Fibroblast of lung (primary cell): ENCODE measurements at places on chromosomes 1 and 21.

- DNase-seq = no peak
Measured at GRCh38 chr1:86567341-86567740, 20.5 kb downstream of the CLCA4 start.

- DNase-seq = peak; percentile 71
Measured at GRCh38 chr1:39105061-39105840, 79.1 kb downstream of the NDUFS5 start.

- no peak for DNase-seq
Measured at GRCh38 chr1:9873992-9874391, 36.1 kb downstream of the CTNNBIP1 start.

DNA sequence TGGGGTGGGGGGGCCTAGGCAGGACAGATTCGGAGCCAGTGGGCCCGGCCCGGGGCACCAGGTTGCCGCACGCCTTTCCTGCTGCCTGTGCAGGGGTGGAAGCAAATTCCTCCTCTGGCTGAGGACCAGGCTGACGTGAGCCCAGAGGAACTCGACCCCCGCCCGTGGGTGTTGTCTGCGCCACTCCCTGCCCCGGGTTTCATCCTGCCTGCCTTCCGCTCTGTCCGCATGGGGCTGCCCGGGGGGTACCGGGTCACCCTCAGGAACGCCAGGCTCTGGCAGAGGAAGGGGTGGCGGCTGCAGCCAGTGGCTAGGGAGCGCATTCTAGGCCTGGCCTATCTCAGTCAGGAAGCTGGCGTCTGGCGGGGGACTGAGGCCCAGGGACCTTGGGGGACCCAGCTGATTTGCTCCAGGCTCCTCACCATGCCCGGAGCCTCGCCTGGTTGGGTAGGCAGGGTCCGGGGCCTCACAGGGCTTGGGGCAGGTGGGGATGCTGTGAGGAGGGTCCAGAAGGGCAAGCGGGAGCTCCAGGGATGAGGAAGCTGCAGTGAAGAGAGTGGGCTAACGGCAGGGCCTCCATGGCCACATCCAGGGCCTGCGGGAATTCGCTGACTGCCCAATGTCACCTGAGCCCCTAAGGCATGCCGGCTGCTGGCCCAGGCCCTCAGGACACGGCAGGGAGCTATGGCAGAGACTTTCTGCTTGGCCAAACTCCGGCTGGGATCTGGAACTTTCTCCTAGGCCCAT is 2.4 kb upstream of the IBA57 start:
- no peak for DNase-seq

DNA sequence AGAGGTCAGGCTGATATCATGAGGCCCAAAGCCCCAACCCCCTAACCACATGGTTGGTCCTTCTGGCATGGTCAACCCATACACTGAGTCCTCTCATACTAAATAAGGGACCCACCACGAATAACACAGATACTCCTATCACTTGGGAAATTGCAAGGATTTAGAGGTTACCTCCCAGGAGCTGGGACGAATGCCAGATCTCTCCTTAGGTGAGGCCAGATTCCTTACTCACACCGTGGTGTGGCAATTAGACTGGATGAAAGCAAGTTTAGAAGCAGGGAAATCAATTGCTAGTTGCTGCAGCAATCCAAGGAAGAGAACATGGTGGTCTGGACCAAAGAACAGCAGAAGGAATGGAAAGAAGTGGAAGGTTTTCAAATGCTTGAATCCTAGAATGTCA is 60.1 kb downstream of the IER5 start:
- no peak for DNase-seq

GRCh38 chr1:18249631-18250030 is 142.0 kb downstream of the IGSF21 start:
- DNase-seq = no peak

- no peak for DNase-seq
Measured at GRCh38 chr1:173733912-173734311, 19.1 kb downstream of the KLHL20 start.

DNA sequence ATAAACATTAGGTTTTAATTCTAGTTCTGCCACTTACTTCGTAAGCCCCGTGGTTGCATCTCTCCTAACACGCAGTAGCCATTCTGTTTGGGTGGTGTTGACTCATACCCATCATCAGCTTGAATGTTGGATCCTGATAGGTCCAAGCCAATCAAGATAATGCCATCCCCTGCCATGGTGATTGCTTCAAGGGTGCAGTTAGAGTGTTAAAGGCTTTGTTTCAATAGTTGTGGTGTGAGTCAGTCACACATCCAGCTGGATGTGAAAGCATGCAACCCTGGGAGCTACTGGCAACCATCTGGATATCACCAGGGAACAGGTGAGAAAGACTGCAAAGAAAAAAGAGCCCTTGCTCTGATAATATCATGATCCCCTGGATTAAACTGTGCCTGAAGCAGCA is 69.1 kb downstream of the OMA1 start:
- peak; percentile 23 for DNase-seq

- no peak for DNase-seq
Measured at GRCh38 chr21:44648557-44649311, 2.5 kb downstream of the KRTAP10-11 start.

DNA sequence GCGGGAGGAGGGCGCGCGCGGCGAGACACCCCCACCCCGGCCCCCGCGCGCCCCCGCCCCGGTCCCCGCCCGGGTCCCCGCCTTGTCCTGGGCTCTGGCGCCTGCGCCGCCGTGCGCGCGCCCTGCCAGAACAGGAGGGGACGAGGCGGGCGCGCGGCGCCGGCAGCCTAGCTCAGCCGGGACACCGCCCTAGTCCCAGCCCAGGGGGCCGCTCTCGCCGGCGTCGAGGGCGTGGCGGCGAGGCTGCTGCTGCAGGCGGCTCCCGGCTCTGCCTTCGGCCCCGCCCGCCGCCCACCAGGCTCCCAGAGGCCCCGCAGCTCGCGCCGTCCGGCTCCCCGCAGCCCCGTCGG is at the start of gene RCAN3:
Gene RCAN3, plus strand, starts transcription at position 128 of the 350 bp plus-strand sequence. CDS start 11,537 bp downstream, outside the sequence.
- DNase-seq = peak; percentile 83

DNA sequence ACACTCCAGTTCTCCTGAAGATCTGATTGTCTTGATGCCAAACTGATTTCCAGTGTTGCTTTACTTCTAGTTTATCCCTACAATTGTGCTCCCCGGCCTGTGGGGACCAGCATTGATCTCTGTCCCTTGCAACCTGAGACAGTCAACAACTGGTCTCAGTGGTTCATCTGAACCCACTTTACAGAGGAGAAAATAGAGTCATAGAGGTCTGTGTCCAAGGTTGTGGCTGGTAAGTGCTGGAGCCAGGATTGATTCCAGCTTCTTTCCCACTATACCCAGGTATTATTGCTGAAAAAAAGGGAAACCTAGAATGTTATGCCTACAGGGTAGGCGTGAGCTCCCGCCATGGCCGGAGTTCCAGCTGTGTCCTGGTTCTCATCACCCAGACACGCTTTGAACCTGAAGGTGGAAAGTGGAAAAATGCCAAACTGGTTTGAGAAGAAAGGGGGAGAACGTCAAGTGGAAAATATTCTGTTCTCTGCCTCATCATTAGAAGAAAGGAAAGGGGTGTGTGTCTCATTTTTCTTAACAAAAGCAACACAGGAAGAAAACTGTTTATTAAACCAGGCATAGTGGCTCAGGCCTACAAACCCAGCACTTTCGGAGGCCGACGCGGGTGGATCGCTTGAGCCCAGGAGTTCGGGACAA is 60.7 kb upstream of the ITPKB start:
- DNase-seq = no peak

GRCh38 chr1:180343921-180344769 is 114.1 kb downstream of the LHX4 start:
- DNase-seq = peak; percentile 44

DNA sequence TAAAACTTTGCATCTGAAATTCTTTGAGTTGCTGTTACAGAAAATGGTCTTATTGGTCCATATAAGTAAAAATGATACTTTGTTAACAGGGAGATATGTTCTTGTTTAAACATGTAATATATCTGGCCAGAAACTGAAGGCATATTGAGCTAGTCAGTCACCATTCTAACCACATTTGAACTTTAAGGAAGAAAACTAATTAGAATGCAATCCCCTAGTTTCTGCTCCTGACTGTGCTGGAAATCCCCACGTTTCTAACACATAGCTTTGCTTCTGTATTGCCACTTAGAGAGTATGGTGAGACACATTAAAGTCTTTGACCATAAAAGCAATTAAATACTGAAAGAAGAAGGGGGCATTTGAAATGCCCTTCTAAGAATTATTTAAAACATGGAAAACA is 32.1 kb upstream of the HIVEP3 start:
- DNase-seq = no peak

DNA sequence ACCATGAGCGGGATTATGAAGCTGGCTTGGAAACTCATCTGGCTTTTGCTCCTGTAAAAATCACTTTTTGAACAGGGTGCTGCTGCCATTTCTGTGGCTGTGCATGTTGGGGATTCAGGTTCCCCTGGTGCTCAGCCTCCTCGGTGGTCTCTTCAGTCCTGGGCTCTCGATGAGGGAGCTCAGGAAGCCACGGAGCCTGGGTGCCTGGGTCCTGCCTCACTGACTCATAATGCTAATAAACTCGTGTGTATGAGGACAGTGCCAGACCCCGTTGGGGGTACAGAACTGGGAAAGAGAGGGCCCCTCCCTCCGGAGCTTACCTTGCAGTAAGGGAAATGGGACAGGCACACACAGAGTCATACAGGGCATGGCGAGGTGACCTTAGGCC is 5.8 kb downstream of the COQ8A start:
- no peak for DNase-seq

GRCh38 chr1:63329621-63330330 is 7.4 kb downstream of the FOXD3 start:
- no peak for DNase-seq

DNA sequence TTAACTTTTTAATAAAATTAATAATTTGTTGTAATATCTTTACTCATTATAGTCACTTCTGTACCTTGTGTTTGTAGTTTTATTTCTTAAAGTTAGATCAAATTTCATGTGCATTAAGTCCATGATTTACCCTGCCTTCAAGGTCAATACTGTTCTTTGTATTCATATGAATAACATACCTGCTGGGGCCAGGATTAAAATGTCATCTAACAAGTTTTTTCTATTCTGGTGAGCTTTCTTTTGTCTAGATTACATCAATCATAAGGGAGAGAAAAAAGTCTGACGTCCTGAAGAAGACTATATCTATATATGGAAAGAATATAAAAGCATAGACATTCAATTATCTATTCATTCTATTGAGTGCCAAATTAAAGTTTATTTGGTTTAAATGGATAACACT is 232.6 kb downstream of the COL11A1 start:
- no peak for DNase-seq

- peak; percentile 73 for DNase-seq
Measured at GRCh38 chr1:4375812-4376211, 278.6 kb upstream of the AJAP1 start.

GRCh38 chr1:228002792-228003191 is 4.0 kb upstream of the WNT3A start:
- no peak for DNase-seq

GRCh38 chr1:160206036-160206389 is 829 bp downstream of the PEA15 start:
- DNase-seq = peak; percentile 46

- DNase-seq = no peak
Measured at GRCh38 chr1:225442123-225442505, 14.3 kb upstream of the LBR start.

GRCh38 chr1:31505911-31506497 is 70.3 kb upstream of the TINAGL1 start:
- peak; percentile 68 for DNase-seq

GRCh38 chr1:15231714-15232201 is 15.3 kb upstream of the FHAD1 start:
- no peak for DNase-seq

DNA sequence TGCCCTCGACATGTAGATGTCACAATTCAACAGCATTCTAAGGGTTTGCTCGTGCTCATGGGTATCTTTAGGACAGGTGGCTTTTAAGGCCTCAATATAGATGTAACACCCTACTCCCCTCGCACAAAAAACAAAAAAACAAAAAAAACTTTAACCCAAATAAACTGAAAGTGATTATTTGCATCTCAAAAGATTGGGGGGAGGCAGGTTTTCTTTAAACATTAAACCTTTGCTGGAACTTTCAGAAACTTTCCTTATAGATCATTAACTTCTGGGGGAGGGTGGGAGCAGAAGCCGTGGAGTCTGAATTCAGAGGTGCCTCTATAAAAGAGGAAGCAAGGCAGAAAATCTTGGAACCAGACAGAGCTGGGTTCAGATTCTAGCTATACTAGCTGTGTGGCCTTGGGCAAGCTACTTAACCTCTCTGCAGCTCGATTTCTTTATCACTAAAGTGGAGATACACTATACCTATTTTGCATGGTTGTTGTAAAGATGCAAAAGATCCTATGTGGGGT is 3.2 kb upstream of the KIAA1614 start:
- no peak for DNase-seq

- no peak for DNase-seq
Measured at GRCh38 chr21:29224006-29224405, 74.7 kb upstream of the BACH1 start.

DNA sequence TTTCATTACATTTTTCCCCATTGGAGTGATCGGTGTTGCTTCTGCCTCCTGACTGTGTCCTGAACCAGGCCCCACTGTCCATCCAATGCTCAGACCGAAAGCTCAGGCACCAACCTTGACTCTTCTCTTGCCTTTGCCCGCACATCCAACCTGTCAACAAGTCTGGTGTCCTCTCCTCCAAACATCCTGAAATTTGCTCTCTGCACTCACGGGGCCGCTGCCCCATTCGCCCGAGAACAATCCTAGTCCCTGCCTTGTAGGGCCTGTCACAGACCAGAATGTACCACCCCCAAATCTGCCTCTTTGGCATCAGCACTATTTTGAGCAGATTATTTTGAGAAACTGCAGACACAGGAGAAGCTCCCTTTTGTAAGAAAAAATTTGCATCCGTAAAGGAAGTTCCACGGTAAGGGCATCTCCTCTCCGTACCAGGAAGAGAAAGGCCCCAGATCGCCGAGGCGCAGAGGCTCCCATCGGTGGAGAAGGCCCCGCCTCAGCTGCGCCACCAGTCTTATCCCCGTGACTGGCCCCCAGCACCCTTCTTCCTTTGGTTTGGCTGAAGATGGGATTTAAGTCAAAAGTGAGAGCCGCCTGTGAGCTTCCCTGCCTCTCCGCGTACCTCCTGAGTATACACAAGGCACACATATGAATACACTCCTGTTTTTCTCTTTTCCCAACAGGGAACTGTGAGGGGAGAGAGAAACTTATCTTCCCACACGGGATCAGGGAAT is 7.1 kb downstream of the MORN1 start:
- no peak for DNase-seq

DNA sequence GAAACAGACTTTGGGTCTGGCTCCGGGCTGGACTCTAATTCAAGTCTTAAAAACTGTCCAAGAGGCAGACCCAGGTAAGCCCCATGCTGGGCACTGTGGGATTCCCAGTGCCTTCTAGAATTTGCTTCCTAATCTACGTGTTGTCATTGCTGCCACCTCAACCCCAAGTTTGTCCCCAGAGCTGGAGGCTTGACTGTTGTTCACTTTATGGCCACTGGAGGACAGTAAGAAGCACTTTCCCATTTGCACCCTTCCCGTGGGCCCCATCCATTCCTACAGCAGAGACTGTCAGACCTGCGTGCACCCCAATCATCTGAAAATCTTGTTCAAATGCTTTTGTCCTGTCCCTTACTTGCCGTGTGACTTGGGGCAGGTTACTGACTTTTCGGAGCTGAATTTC is 29.4 kb upstream of the VASH2 start:
- no peak for DNase-seq

- DNase-seq = no peak
Measured at GRCh38 chr1:221632072-221632471, 109.8 kb downstream of the DUSP10 start.
